Stimulated activated CD8-positive, alpha-beta memory T cell treated with anti-CD3 and anti-CD28 coated beads, Interleukin-2, amount 100 ng/mL, for 48 hours (primary cell): ENCODE measurements at places on chromosomes 6 and 20.

GRCh38 chr20:57713505-57713903 lies 3.7 kb upstream of the PMEPA1 start:
- DNase-seq = no peak

DNA sequence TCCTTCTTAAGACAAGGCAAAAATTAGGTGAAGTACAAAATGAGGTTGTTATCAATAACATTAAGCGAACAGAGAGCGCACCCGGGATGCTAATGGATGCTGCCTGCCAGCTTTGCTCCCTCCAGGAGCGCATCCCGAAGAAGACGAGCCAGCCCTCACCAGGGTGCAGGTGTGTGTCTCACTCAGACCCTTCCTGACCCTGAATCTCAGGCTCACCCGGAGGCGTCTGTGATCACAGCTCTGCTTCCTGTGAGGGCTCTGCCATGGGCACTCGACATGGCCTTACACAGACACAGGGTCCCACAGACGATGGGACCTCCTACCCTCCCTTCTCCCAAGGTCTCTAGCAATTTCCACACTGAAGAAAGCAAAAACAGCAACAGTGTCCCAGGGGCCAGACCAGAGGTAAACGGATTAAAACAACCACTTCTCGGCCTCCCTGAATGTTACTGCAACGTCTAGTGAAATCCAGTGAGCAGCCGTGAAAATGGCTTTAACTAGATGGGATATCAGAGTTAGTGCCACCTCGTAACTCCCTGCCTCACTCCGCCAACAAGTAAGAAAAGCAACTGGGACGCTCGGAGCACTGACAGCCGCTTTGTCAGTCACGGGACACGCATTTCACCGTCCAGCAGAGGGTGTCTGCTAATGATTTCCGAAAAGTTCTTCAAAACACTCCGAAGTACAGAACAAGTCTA lies 11.7 kb downstream of the ZBTB46 start:
- DNase-seq = no peak

DNA sequence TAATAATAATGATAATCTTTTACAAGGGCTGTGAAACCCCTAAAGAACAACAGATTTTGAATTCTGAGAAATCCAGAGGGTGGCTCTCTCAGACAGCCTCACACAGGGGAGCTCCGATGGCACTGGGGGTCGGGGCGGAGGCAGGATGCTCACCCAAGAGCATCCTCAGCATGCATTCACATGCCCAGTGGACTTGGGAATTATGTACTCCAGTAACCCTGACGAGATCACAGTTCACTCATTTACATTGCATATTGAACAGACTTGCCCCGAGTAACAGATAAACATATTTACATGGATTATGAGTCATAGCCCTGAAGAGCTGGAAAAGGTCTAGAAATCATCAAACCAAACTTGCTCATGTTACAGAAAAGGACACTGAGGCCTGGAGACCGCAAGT lies 482.7 kb upstream of the JARID2 start:
- DNase-seq = no peak

DNA sequence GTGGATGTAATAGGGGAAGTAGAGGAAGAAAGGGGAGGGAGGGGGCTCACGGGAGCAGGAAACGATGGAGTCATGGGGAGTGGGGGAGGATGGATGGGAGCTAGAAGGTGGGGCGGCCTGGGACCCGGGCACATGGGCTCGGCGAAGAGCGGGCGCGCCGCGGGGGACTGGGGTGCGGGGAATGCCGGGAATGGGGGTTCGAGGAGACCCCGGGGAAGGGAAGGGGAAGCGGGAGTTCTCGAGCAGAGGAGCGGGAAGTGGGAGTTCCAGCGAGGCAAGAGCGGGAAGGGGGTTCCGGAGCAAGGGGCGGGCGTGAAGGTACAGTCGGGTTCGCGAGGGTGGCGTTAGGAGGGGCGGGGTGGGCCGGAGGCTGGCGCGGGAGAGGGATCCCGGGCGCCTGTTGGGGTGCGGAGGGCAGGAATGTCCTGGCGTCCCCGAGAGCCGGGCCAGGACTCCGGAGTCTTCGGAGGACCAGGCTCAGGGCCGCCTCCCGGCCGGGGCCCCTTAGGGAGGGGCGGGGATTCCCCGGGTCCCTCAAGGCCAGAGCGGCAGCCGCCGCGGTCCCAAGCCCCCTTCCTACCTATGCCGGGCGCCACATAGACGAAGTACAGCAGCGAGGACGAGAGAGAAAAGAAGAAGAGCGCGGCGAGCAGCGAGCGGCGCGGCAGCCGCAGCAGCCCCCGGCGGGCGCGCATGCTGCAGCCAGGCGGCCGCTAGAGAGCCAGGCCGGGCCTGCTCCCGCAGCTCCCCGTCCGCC lies 504 bp downstream of the B4GALT5 start:
- DNase-seq = peak; percentile 18

GRCh38 chr20:55667955-55668354 lies 337.4 kb downstream of the CBLN4 start:
- DNase-seq = no peak

DNA sequence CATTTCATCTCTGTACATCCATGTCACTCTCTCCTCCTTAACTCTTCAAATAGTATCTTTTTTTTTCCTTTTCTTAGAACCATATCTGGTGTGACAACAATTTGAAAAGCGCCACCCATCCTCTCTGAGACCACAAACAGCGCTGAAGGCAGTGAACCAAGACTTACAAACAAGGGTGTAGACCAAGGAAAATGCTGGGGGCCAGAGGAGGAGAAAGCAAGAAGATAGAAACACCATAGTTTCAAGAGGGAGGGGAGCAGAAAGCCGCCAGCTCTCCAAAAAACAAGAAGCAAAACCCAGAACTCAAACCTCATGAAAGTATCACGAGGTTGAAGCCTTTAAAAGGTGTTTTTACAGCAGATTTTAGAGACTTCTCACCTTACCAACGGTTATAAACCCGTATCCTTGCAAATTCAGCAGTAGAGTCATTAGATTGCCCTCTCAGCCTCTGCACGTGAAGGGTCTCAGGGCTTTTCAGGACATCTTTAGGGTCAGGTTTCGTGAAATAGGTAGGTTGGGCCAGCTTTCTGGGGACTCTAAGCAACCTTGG lies 13.3 kb upstream of the RIPOR2 start:
- DNase-seq = no peak

DNA sequence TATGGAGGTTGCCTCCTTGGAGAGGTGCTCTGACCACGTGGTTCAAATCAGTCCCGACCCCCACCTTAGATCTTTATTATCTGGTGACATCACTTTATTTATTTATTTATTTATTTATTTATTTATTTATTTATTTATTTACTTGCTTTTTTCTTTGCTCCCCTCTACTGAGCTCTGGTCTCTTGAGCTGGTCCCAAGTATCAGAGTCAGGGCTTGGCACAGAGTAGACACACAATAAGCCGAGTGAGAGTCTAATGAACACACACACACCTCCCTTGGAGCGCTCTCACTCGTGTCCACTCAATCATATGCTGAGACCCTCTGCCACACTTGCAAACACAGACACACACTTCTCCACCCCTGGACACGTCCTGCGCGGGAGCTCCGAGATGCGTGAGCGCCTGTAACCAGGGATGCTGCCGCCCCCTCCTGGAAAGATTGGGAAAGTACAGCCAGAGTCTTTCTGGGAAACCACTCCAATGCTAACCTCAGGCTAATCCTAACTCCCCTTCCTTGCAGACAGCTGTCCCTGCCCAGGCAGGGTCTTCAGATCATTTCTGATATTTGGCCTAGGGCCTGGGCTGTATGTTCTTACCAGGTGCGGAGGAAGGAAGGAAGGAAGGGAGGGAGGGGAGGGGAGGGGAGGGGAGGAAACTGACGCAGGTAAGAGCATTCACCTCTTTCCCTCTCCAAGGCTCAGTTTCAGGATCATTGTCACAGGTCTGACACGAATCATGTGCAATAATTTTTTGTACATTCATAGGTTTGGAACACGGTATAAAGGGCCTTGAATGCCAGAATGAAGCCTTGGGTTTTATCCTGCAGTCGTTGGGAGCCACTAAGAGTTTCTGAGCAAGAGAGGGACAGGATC lies 70.9 kb downstream of the STK35 start:
- DNase-seq = peak; percentile 54

DNA sequence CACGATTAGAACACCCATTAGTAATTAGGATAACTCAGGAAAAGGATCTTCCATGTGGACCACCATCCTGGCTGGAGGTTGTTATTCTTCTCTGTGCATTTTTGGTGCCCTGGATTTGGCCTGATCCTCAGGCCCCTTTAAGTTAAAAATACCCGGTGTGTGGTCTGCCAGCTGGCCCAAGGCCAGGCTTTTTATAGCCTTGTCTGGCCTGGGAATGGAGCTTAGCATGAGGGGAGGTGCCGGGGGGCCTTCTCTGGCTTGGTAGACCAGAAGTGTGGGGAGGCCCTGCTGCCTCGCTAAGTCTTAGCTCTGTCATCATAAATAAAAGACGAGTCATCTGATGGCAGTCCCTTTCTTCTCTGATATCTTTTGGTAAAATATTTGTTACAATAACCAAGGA lies 71.4 kb downstream of the ARID1B start:
- DNase-seq = no peak

DNA sequence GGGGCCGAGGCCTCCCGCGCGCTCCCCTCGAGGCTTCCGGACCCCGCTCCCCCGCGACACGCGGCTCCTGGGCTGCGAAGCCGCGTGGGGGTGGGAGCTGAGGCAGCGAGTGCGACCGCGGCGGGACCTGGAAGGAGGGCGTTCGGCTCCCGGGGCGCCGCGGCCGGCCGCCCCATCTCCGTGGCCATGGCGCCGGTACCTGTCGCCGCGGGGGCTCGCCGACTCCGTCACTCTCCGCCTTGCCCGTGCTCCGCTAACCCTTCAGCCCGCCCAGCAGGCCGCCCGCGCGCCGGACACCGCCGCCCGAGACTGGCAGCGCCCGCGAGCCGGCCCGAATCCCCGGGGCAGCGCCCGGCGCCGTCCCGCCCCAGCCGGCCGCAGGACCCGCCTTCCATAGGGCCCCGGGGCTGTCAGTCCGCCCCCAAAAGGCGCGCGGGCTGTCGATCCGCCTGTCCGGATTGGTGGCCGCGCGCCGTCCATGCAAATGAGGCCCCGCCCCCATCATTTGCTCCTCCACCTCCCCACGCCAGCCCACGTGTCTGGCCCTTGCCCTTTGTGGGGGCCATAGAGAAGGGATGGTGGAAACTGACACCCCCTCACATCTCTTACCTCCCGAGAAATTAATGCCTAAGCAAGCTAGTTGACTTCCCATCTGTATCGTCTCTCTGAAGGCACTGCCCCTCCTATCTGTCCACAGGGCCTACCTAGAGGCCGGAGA lies at the start of gene FKBP5:
FKBP5 (minus strand) TSS at position 311 of the 718 bp plus-strand sequence. CDS start 46,091 bp downstream, outside the sequence.
- DNase-seq = peak; percentile 87

- no peak for DNase-seq
These were observed 56.2 kb upstream of the BMP6 start for GRCh38 chr6:7669742-7670141.

GRCh38 chr6:125611573-125612344 lies 137.7 kb upstream of the HEY2 start:
- DNase-seq = no peak

- no peak for DNase-seq
These were observed 538 bp downstream of the FERMT1 start for GRCh38 chr20:6122111-6122872.

- DNase-seq = no peak
These were observed 589.9 kb downstream of the PHF3 start for GRCh38 chr6:64225503-64225902.

GRCh38 chr6:168667428-168667805 lies 226.4 kb downstream of the SMOC2 start:
- DNase-seq = no peak

DNA sequence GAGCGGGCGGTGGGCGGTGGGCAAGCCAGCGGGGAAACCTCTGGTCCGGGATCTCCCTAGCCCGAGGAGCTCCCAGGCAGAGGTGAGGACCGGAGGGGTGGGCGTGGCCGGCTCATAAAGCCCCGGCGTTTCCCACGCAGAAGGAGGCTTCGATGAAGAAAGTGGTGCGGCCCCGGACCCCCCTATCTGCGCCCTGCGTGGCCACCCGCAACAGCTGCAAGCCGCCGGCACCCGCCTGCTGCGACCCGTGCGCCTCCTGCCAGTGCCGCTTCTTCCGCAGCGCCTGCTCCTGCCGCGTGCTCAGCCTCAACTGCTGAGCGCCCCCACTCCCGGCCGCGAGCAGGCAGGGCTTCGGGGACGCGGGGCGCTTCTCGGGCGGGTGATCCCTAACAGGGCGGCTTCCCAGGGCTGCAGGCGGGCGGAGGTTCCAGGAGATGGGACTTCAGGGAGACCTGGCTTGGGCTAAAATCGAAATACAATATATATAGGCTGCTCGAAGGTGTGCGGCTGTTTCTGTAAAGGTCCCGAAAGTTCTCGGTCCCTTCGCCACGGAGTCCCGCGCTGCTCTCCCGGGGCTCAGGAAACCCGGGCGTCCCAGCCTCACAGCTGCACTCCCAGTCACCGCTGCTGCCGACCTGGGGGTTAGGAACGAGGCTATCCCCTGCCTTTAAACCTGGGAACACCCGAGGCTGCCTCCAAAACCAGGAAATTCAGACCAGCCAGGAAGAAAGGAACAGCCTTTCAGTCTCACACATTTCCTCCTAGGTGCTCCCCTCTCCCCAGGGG lies 27.8 kb downstream of the ASIP start:
- no peak for DNase-seq

DNA sequence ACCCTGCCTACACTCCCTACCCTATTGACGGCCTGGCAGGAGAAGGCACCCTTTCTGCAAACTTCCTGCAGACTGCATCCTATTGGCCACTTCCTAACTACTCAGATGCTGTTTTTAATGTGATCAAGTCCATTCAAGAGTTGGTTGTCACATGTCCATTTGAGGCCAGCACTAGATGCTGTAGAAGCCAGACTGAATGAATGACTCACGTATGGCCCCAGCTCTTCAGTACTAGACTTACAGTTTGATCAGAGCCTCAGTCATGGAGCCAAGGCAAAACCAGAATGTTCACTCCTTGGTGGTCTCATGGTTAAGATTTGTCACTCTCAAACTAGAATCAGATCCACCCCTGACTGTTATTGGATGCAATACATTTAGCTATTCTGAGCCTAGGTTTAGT lies 101.7 kb downstream of the OPRM1 start:
- no peak for DNase-seq

- DNase-seq = no peak
These were observed 27.8 kb downstream of the FOXP4 start for GRCh38 chr6:41573985-41574384.

DNA sequence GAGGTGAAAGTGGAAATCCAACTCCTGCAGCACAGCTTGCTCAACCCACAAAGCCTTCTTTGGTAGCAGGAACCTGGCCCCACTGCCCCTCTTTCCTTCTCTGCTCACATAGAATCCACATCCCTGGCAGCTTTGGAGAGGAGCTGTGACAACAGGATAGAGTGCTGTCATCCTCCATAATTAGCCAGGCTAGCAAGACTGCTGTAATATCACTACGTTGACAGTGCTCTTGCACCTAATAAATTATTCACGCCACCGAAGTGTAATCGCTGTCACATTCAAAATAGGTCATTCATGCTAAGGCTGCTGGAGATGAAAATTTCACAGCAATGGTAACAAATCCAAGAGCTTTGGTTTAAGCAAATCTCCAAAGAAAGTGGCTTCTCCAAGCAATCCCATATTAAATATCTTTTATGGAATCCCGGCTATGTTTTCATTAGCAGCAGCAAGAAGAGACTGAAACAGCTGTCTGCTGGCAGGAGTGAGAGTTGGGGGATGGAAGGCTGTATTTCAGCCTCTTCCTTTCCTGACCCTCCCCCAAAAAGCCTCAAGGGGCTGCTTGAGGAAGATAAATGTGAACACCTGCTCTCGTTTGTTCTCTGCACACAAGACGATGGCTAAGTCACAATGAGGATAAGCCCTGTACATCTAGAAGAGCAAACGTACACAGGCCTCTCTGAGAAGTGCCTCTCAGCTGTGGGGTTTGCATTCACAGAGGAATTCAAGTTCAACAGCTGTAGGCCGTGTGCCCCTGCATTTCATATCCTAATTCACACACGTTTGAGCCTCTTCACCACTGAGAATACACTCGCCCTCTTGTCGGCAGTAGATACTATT lies 16.5 kb downstream of the RIPOR2 start:
- DNase-seq = no peak
